ENCODE measurements at places on chromosomes 1 and 21.

DNA sequence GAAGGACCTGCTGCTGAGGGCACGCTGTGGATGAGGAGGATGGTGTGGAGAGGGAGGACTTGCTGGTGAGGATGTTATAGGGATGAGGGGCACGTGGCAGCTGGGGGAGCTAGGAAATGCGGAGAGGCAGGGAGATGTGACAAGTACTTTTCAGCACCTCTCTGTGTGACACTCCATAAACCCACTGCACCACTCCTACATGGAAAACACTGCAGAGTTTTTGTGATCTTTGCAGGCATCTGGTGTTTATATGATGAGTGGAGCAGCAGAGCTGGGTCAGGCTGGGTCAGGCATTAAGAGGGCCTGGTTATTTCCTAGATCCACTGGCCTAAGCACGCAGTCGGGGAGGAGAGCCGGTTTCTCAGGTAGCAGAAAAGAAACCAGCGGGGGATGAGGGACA lies 167.3 kb upstream of the COA6 start:
- DNase-seq: no peak

DNA sequence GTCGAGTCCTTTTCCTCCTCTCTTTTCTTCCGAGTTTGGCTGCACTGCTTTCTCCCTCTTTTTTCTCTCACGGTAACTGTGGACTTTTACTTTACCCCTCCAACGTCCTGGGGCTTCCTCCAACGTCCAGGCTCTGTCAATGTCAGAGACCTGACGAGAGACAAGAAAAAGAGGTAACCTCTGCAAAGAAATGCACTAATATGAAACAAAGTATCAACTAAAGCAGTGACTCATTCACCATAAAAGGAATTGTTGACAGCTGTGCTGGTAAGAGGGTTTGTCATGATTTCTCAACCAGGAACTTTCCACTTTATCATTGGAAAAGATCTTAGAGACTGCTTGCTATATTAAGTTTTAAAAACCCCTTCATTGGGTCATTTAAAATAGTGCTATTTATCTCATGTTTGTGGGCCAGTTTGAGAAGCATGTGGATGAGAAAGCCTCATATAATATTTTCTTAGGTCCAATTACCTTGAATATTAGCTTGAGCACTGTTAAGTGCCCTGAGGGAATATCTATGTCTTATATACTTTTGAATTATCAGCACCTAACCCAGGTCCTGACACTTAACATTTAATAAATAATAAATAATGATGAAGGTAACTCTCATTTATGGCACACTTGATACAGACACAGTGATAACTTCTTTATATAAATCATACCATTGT lies at the start of gene GBP2:
Gene GBP2, minus strand, starts transcription at position 202 of the 668 bp plus-strand sequence. CDS start 4,148 bp downstream, outside the sequence.
- DNase-seq: peak; percentile 17

- no peak for DNase-seq
Measured at GRCh38 chr1:89945852-89946476, 48.9 kb upstream of the ZNF326 start.

DNA sequence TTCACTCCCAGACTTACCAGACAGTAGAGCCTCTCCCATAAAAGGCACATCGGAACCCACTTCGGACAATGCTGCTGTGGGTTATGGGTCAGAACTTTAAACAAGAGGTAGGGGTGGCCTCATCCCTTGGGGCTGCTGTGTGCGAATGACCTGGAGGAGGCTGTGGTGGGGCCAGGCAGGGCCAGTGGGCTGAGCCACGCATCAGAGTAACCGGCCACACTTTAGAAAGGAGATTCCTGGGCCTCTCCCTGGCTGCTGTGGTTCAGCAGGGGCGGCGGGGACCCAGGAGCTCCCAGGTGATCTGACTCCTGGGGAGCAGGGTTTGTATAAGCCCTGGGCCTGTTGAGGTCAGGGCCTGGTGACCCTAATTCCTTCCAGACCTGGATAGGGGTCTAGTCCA lies 110.2 kb upstream of the C1orf174 start:
- DNase-seq: no peak

DNA sequence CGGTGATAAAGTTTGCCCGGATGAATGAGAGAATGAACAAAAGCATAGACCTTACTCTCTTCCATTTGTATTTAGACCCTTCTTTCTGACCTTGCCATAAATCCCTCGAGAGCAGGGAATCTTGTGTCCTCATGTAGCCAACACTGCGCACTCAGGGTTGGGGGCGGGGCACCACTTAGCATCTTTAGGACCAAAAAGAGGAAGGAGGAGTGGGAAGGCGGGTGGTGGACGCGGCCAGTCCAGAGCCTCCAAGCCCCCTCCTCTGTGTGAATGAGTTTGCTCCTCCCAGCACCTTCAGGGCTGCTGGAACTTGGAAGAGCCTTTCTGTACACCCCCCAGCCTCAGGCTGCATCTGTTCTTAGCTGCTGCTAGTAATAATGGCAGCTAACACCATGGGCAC lies 141.9 kb upstream of the TMEM51 start:
- DNase-seq: no peak

- no peak for DNase-seq
Measured at GRCh38 chr1:81873946-81874345, 73.2 kb downstream of the ADGRL2 start.

GRCh38 chr1:167057241-167057688 lies 32.9 kb downstream of the GPA33 start:
- DNase-seq: peak; percentile 47

GRCh38 chr1:981955-982558 lies at the start of gene PERM1:
Gene PERM1, minus strand, starts transcription at chr1:982093. Its CDS starts 1,064 bp downstream, at chr1:981029.
- DNase-seq: no peak

GRCh38 chr1:53190210-53190611 lies 6.4 kb upstream of the CPT2 start:
- DNase-seq: no peak

- no peak for DNase-seq
Measured at GRCh38 chr1:36971852-36972618, 62.3 kb downstream of the GRIK3 start.

- DNase-seq: no peak
Measured at GRCh38 chr1:220810963-220811362, 24.2 kb downstream of the MTARC1 start.

- DNase-seq: no peak
Measured at GRCh38 chr1:215584389-215584788, 17.3 kb downstream of the KCTD3 start.

- DNase-seq: no peak
Measured at GRCh38 chr1:56070601-56071000, 508.8 kb downstream of the PLPP3 start.

- no peak for DNase-seq
Measured at GRCh38 chr1:76480827-76481226, 386.5 kb upstream of the ST6GALNAC5 start.

DNA sequence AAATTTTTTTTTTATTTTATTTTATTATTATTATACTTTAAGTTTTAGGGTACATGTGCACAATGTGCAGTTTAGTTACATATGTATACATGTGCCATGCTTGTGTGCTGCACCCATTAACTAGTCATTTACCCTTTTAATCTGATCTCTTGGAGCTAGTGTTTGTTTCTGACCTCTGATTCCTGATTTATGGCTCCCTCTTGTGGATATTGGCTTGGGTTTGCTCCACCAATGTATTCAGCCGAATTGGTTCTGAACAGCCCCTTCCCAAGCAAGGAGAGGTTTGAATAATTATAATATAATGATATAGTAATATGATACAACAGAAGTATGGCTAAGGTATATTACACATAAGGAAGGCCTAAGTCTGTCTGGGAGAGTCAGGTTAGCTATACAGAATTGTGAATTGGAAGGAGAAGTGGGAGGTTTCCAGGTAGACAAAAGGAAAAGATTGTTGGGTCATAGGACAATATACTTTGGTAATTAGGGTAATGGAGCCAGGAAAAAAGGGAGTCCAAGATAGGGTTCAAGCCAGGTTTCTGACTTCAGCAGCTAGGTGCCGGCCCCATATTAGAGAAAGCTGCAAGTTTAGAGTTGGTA lies 53.1 kb upstream of the HMCN1 start:
- DNase-seq: peak; percentile 27

GRCh38 chr1:80023358-80023757 lies 1016.8 kb upstream of the ADGRL4 start:
- DNase-seq: no peak

GRCh38 chr1:16091296-16091695 lies 17.8 kb upstream of the FAM131C start:
- DNase-seq: no peak

- DNase-seq: no peak
Measured at GRCh38 chr1:213820362-213821149, 167.2 kb upstream of the PROX1 start.
